ENCODE measurements at places on chromosomes 1 and 21.

GRCh38 chr1:152786077-152786476, at the start of gene LCE1E:
Gene LCE1E (plus strand): TSS chr1:152786257. CDS start chr1:152787300, 1,043 bp downstream.
- no peak for DNase-seq

DNA sequence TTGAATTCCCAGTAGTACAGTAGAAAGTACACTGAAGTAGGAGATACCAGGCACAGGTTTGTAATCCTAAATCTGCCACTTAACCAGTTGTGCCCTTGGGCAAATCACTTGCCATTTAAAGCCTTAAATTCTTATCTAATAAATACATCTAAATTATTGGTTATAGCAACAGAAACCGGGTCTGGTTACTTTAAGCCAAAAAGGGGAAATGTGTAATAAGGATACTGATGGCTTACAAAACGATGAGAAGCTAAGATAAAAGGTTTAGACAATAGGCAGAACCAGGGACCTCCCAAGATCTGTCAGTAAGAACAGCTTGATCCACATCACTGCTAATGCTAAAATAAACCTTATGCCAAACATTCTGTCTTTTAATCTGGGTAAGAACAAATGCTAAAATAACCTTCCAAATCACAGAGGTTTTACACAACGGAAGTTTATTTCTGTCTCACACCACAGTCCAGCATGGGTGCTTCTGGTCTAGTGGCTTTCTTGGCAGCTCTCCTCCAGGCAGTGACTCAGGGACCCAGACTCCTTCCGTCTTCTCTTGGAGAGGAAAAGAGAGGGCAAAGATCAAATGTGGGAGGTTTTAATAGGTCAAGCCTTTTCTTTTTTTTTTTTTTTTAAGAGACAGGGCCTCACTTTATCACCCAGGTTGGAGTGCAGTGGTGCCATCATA, 16.5 kb upstream of the ZMYM1 start:
- DNase-seq: no peak

DNA sequence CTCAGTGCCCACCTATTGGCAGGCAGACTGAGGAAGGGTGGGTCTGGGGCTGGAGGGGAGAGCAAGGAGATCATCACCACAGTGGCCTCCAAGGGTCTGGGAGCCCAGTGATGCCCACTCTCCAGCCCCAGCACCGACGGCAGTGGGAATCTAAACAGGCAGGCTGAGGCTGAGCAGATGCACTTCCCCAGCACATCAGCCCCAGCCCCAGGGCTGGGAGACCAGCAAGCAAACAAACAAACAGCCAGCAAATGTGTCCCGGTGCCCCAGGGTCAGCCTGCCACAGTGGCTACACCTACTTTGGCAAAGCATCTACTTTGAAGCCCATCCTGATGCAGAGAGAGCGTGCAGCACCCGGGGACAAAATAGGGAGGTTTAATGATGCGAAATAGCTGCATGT, 216.3 kb upstream of the ZC3H12A start:
- no peak for DNase-seq

DNA sequence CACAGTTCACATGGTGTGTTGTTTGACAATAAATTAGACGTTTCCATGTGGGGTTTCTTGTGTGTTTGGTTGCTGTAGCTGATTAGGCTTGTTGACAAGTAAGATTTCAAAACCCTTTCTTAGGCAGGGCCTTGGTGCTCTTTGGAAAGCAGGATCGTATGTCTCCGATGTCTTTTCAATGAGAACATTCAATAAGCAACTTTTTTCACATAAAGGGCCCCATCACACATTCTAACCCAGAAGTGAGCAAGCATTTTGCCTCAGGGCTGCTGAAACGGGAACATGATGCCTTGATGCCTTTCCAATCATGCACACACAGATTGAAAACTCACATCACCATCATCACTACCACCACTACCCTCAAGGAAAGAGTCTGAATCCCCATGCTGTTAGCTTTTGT, 33.1 kb downstream of the LPAR3 start:
- no peak for DNase-seq

DNA sequence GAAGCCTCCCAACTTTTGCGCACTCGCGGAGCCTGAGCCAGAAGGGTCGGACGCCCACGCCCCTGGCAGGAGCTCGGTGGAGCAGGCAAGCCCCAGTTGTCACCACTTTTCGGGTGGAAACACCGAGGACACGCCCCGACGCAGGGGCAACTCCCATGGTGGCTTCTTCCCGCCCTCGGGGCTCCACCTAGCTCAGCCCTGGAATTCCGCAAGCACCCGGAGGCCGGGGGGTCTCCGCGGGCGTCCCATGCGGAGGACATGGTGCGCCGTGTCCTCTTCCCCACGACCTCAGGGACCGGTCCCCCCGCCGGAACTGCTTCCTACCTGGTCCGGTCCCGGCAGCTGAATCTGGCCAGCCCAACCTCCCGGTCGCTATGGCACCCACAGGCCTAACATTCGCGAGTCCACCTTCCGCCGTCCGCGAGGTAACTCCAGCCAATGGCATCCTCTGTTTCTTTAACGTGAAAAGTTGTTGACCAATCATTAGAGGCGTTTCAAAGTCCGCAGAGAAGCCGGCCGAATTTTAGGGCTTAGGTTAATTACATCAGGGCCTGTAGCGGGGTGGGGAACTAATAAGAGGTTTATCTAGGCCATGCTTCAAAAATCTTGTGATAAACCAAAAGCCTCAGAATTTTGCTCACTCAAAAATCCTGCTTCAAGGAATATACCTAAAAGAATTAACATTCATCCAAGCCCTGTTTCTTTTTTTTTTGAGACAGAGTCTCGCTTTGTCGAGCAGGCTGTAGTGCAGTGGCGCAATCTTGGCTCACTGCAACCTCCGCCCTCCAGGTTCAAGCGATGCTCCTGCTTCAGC, at the start of gene STPG1:
TSS of gene STPG1 (minus strand) at position 433 of the 814 bp plus-strand sequence. CDS start 12,394 bp downstream, outside the sequence.
- DNase-seq: peak; percentile 54

GRCh38 chr1:179129702-179130473, 48.0 kb downstream of the TOR3A start:
- DNase-seq: no peak

DNA sequence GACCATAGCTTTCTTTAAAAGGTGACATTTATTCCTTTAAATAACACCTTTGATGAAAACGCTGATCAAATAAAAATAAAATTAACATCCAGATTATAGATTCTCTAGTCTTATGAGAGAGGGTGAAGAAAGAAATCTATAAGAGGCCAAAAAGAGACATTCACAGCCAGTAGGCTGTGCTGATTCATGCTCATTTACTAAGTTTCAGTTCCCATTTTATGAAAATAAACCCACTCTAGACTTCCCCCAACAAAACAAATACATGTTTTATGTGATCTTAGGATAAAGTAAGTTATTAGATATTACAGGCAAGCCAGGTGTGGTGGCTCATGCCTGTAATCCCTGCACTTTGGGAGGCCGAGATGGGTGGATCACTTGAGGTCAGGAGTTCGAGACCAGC, 21.1 kb downstream of the ESRRG start:
- no peak for DNase-seq

Measured in activated T-helper 1 cell treated with Interleukin-2 at 50 U/mL for 16 hours (primary cell).